ENCODE measurements at places on chromosomes 12 and 14.

GRCh38 chr14:49173765-49174373 is 412.3 kb downstream of the RPS29 start:
- no peaks in the 10 kb centered on the region for H3K27me3 ChIP-seq
- no peak for DNase-seq
- no peaks in the 10 kb centered on the region for H3K36me3 ChIP-seq

DNA sequence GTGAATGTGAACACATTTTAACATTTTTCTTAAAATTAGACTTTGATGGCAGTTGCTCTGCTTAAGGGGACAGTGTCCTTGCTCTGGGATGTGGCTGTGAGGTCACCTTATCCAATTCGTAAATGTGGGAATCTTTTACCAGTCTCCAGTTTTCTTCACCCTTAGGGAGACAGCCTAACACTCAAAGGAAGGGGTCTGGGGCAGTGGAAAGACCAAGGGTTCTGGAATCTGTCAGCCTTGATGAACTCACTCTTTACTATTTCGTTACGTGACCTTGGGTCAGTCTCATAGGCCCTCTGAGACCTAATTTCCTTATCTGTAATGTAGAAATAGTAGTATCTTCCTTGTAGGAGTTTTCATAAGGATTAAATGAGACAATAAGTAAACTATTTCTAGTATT is 245.6 kb upstream of the ATP2B1 start:
- H3K36me3 ChIP-seq: no peaks in the 10 kb centered on the region
- H3K27ac ChIP-seq: no peak overlapping the region
- no peak overlapping the region for H3K4me3 ChIP-seq
- no peaks in the 10 kb centered on the region for H3K27me3 ChIP-seq

GRCh38 chr12:6373022-6373787 is 2.2 kb downstream of the SCNN1A start:
- H3K4me3 ChIP-seq: no peak overlapping the region
- H3K36me3 ChIP-seq: no peaks in the 10 kb centered on the region
- no peaks in the 10 kb centered on the region for H3K27me3 ChIP-seq
- peak overlapping the region; percentile 53 for H3K27ac ChIP-seq
- H3K4me1 ChIP-seq: peaks cover 28% of the 10 kb centered on the region
- DNase-seq: no peak

- no peaks in the 10 kb centered on the region for H3K27me3 ChIP-seq
- H3K4me1 ChIP-seq: no peaks in the 10 kb centered on the region
- H3K4me3 ChIP-seq: no peak overlapping the region
- DNase-seq: no peak
- no peaks in the 10 kb centered on the region for H3K36me3 ChIP-seq
Measured at GRCh38 chr14:42523666-42524065, 917.0 kb downstream of the LRFN5 start.
